Left colon (tissue), 2 donors: ENCODE measurements at places on chromosomes 1 and 21.

DNA sequence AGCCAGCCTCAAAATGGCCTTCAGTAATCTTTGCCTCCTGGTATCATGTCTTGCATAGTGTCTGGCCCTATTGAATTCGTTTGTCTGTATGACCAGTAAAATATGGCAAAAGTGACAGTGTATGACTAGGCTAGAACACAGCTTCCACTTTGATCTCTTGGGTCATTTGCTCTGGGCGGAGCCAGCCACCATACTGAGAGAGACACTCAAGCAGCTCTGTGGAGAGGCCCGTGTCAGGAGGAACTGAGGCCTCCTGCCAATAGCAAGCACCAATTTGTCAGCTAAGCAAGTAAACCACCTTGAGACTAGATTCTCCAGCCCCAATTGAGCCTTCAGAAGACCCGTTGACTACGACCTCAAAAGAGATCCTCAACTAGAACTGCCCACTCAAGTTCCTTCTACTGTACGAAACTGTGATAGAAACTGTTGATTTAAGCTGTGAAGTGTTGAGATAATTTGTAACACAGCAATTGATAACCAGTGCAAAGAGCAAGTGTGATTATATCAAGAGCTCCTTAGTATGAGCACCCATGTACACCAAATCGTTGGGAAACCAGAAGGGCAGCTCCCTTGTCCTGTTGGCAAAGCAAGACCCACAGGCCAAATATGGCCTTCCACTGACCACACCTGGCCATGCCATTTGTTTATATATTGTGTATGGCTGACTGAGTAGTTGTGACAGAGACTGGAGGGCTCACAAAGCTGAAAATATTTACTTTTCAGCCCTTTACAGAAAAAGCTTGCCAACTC, 52.7 kb upstream of the SERBP1 start:
- no peak for DNase-seq

DNA sequence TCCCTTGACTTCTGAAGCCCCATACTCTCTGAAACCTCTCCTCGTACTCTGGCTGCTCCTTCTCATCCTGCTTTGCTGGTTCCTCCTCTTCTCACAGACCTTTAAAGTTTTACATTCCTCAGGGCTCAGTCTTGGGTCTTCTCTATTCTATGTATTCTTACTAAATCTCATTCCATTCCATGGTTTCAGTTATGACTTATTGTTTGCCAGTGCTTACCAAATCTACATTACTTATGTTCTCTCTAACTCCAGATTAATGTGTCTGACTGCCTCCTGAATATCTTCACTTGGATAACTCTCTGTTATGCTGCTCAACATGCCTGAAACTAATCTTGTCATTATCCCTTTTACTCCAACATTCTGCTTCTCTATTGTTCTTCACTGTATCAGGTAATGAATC, 5.4 kb upstream of the SLC35D1 start:
- DNase-seq = no peak

- DNase-seq = peak; percentile 38
These were observed 864 bp upstream of the CCDC24 start for GRCh38 chr1:43990271-43991199.

GRCh38 chr1:156281693-156282478, 739 bp downstream of the SMG5 start:
- DNase-seq = peak; percentile 73
